ENCODE measurements at places on chromosomes 2 and 18.

- DNase-seq, result no peak
These were observed 708 bp downstream of the AGXT start for GRCh38 chr2:240869109-240869955.

DNA sequence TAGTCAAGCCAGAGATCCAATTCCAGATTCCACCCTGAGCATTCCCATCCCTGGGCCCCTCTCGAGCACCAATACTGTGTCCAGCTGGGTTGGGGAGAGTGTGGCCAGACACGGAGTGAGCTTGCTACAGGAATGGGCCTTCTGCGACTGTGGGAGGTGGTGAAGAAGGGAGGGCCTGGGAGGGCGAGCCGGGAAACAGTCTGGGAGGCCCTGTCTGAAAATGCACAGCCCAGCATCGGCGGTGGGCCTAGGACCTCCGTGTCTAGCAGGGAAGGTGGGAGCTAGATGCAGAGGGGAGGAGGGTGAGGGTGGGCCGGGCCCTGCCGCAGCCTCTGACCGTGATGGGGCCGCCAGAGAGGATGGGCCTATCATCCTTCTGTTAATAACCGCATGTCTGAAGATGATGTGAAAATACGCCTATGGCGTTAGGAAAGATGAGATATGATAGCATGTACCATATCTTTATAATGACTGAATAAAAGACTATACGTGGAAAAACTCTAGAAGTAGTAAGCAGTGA is 1.9 kb upstream of the OTOS start:
- DNase-seq, result no peak

DNA sequence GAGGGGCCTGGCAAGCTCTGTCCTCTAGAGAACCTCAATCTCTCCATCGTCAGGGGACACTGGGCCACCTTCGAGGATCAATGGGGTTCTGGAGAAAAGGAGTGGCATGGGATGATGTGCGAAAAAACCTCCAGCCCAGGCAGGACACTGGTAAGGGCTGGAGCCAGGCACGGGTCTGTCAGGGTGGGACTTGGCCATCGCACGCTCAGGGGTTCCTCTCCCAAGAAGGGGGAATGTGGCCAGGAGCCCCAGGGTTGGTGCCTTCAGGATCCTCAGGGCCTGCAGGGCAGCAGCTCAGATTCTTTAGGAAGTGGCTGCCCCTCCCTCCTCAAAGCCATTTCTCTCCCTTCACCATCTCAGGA is 46.8 kb upstream of the PLB1 start:
- DNase-seq, result no peak

DNA sequence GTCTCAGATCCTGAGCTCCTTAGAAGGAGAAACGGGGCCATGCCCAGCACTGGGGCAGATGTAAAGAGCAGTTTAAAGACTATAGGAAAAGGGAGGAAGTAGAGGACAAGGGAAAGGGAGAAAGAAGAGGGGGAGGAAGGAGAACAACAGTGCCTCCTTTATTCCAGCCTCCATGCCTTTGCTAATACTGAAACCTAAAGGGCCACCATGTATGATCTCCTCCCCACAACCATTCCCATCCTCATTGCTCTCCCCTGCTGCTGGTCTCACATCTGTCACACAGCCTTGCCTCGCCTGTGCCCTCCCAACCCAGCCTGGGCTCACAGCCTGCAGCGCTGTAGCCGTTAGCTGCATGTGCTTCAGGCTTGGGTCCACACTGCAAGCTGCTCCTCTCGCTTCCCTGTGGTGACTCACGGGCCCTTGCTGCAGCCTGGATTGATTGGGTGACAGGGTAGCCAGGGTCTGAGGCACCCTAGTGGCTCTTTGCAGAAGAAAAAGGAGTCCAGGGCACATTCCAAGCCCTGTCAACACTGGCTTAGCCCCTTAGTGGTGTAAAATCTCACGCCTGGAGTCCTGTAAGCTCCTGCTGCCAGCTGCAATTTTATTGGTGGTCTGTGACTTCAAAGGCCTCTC is 281.9 kb downstream of the SRBD1 start:
- no peak for DNase-seq
